ENCODE measurements at places on chromosomes 7 and 10.

GRCh38 chr7:117194445-117194844 is 128.4 kb downstream of the WNT2 start:
- DNase-seq = no peak

- no peak for DNase-seq
Measured at GRCh38 chr7:120370954-120371353, 98.0 kb downstream of the KCND2 start.

DNA sequence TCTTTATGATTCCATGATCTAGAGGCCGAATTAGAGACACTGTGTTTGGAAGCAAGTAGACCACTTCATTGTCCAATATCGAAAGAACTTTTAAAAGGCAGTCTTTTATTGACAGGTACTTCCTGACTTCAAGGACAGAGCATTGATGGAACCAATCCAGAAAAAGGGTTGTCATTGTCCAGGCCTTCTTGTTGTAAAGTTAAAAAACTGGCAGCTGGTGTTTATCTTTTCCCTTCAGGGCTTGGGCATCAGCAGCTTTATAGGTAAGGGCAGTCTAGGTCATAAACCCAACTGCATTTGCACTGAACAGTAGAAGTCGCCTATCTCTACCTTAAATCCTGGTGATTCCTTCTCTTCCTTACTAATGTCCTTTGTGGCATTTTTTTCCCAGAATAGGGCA is 95.6 kb downstream of the ST7 start:
- no peak for DNase-seq

- peak; percentile 97 for DNase-seq
Measured at GRCh38 chr7:106729720-106730385, 68.9 kb upstream of the CCDC71L start.

DNA sequence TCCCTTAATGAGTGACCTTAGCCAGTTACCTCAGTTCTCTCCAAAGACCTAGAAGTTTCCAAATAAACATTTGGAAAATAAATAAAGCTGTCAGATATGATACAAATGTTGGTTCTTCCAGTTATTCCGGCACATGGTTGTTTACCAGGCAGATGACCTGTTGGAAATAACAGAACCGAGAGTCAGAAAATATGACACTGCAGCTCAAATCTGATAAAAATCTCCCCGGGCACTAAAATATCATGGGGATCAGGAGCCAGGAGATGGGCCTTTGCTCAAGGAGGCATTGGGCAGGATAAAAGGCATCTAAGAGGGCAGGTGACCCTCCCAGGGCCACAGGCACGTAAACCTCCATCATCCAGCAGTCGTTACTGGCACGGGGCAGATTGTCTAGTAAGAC is 164.0 kb upstream of the LYZL1 start:
- no peak for DNase-seq
